ENCODE measurements at places on chromosomes 11 and 22.
A peak's percentile ranks its signal among the peaks of the same experiment; 100 is the strongest.

GRCh38 chr11:67024410-67024809 is 1.5 kb downstream of the SYT12 start:
- DNase-seq: no peak

GRCh38 chr22:33324228-33324627 is 266.0 kb upstream of the SYN3 start:
- DNase-seq: no peak

- DNase-seq: no peak
These were observed 58.6 kb upstream of the PRDM11 start for GRCh38 chr11:45087900-45088160.

GRCh38 chr11:133928628-133929059 is 28.1 kb downstream of the IGSF9B start:
- peak; percentile 43 for DNase-seq

- DNase-seq: no peak
These were observed 12.7 kb downstream of the ROBO4 start for GRCh38 chr11:124884869-124885479.

- DNase-seq: no peak
These were observed 98.0 kb upstream of the SOX6 start for GRCh38 chr11:16454289-16454863.

DNA sequence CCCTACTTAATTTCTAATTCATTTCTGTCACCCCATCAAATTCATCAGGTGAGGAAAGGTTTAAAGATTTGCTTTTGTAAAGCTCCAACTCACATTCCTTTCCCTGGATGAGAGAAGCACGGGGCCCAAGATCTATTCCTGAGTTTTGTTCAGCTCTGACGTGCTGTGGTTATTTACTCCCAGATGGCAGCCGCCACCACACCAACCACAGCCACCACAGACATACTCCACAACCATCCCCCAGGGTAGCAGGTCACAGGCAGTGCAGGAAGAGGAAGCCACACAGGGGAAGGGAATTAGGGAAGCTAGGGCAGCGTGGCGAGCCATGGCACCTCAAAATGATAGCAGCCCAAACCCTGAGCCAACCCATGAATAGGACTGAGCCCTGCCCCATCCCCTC is 63.5 kb upstream of the CSNK2A3 start:
- no peak for DNase-seq

DNA sequence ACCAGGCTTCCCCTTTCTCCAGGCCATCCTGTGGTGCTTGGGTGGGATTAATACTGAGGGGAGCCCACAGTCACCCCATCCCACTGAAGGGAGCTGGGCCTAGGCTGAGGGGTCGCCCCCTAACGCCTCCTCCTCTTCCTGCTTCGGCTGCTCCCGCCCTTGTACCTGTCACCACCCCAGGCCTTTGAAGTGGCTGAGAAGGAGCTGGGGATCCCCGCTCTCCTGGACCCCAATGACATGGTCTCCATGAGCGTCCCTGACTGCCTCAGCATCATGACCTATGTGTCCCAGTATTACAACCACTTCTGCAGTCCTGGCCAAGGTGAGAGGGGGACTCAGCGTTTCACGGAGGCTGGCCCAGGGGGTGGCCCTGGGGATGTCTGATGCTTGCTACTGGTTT is 6.1 kb downstream of the MICALL1 start:
- no peak for DNase-seq

DNA sequence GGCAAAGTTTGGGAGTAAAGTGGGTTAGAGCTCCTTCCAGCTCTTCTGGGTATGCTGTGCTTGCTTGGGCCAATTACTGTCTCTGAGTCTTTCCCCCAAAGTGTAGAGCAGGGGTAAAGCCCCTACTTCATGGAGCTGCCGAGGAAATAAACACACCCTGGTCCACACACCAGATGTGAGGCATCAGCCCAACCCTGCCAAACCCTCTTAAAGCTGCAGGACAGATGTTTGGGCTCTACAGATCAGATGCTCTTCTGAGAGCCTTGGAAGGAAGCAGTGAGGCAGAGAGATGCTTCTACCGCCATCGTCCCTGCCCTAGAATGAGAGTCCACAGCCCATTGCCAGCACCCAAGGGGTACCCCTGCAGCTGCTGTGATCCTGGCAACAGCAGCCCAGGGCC is 64.7 kb downstream of the ELFN2 start:
- DNase-seq: no peak

- DNase-seq: no peak
These were observed 45.2 kb downstream of the LRP5 start for GRCh38 chr11:68357568-68357967.

DNA sequence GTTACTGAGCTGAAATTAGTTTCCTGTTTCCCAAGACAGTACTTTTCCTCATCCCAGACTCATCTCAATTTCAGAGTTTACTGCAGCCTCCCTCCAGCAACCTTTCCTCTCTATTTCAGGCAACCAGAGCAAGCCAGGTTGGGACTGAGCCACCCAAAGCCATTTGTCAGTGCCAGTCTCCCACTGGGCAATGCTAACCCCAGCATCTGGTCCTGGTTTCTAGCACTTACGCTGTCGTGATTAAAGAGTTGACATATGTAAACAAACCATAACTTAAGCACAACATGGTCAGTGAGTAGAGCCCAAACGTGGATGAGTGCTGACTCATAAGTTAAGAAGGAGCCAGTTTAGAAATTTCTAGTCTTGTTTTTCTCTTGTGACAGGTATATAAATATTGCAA is 119.6 kb upstream of the BLID start:
- DNase-seq: no peak

DNA sequence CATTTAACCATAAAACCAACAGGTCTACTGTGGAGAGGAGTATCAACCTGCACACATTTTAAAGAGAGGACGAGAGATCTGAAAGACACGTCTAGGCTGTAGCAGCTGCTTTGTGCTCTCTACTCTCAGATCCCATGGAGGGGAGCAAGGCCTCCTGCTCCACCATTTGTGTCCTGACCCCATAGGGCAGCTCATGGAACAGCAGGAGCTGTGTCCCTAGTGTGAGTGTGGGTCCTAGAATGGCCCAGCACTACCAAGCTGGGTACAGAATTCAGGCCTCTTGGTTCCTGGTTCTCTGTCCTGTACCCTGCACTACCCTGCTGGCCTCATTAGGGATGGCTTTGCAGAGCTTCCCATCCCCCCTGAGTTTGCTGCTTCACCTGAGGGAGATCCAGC is 76.5 kb downstream of the DHCR7 start:
- no peak for DNase-seq

- peak; percentile 89 for DNase-seq
These were observed 452 bp upstream of the ATXN10 start for GRCh38 chr22:45670981-45671782.

DNA sequence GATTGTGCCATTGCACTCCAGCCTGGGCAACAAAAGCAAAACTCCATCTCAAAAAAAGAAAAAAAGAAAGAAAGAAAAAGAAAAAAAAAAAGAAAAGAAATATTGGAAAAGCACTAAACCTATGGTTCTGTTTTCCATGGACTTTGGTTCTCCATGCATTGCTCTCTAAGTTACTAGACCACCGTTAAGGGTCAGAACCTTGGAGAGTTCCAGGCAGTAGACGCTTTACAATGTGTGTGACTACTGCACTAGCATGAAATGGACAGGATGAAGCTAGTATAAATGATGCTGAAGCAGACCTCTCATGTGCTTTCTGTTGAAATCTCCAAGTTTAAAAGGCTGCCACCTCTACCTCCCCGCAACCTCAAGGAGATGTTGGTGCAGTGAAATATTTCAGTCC is 63.5 kb downstream of the SIK2 start:
- no peak for DNase-seq

DNA sequence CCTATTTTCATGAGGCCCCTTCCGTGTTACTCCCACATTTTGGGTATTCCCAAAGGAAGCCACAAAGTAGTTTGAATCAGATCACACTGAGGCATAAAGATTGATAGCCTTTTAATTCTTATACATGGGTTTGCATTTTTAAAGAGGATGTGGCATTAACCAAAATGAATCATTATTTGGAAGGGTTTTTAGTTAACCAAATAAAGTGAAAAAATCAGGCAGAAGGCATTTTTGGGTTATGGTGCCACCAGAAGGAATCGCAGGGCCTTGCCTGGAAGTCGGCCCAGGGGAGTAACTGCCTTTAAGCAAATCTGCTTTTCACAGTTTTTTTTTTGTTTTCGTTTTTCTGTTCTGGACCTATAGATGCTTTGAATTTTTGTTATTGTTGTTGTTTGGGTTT is 55.4 kb downstream of the HSD17B12 start:
- DNase-seq: no peak

DNA sequence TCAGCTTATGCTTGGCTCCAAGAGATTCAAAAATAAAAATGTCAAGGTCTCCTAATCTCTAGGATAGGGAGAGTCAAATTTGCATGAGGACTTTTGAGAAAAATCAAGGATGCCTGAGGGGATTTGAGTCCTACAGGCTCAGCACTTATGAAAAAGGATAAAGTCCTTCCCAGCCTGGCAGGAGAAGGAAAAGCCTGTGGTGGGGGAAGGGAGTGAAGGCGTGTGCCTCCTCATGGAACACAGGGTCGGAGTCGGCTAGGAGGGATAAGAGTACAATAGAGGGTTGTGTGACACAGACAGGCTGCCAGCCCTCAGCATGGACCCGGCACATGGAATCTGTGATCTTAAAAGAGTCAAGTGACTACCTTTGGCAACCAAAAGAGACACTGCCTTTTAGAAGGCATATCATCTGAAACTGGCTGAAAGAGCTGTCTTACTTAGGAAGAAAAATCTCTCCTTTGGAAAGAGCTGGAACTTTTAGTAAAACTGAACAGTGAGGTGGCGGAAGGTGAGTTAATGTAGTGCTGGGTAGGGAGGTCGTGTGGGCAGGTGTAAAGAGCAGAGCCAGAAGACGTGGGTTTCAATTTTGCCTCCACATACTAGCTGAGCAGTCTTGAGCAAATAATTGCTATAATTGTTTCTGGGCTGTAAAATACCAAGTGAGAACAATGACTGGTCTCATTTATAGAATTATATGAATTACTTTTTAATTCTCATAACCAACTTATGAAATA is 58.8 kb upstream of the RDX start:
- peak; percentile 50 for DNase-seq

DNA sequence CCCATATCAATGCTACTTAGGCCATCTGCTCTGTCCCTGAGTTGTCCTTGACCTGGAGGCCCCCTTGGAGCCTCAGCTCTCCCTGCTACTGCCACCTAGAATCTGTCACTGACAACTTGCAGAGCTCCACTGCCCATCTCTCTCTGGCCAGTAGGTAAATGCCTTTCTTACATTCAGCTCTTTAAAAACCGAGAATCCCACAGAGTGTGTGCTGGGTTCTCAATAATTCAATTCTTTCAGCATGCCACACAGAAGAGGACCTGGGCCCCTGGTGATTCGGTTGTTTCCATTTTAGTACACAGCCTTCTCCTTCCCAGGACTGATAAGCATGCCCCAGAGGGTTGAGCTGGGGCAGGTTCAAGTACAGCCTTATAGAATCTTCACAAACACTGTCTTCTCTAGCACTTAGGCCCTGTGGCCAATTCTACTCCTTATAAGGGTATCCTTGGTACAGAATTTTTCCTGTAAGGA is 22.0 kb upstream of the IPO7 start:
- DNase-seq: peak; percentile 83

DNA sequence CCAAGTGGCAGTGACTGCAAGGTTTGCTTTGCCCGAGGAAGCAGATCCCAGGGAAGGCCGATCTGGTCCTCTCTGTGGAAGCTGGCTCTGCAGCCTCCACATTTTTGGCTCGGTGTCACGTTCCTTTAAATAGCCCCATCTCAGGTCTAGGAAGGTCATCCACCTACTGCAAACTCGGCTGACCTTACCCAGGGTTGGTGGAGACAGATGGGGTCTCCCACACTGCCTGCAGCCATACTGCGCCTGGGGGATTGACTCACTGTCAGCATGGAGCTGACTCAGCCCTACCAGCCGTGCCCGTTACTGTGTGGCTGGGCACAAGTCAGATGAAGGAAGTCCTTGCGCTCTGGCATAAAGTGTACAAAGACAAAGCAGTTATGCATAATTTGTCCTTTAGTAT is 16.9 kb downstream of the CDPF1 start:
- DNase-seq: no peak

DNA sequence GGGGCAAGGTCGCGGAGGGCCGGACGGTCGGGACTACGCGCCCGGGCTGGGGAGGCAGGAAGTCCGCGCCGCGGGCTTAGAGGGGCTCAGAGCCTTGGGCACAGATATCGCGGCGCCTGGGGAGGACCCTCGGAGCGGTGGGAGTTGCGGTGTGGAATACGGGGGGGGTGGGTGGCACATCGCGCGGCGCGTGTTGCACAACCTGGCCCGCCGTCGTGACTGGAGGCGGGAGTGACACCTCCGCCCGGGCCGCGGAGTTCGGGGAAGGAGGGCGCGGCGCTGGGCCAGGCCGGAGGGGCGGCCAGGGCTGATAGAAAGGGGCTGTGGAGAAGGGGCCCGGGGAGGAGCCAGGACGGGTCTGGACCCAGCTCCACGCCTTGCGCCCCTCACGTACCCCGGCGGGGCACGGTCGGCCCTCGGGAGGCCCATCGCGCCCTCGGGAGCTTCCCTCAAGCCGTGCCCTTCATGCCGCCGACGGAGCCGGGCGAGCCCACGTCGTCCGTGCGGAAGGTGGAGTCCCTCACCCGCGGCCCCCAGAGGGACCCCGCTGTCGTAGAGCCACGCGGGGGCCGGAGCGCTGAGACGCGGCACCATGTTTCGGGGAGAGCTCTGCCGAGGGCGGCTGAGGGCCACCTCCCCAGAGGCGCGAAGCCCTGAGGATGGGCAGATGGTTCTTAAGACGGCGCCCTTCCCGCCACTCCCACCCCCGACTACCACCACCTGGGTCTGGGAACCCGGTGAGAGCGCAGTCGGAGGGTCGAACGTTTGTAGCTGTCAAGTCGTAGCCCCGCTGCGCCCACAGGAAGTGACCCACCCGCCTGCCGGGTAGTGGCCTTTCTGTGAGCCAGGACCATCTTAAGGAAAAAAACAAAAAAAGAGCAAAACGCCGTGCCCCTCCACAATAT is 729 bp downstream of the IL17RA start:
- no peak for DNase-seq

- DNase-seq: no peak
These were observed 119.0 kb upstream of the TP53AIP1 start for GRCh38 chr11:129061492-129062230.

DNA sequence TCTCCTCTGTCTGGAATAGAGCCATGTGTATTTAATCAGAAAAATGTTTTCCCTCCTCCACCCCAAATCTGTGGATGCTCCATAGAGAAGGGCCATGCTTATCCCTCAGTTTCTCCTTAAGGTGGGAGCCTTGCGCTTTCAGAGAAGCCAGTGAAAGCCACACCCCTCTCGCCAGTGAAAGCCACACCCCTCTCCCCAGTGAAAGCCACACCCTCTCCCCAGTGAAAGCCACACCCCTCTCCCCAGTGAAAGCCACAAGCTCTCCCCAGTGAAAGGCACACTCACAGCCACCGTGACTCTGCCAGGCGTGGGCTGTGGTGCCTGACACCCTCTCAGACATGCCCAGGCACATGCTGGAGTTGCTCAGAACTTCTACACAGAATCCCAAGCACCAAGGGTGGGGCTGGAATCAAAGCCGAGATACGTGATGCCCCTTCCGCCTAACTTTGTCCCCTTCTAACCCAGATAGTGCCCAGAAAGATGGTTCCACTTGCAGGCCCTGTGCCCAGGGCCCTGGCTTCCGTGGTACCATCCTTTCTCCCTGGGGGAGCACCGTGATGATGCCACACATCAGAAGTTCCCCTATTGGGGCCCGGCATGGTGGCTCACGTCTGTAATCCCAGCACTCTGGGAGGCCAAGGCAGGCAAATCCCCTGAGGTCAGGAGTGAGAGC is 16.5 kb upstream of the PRR5 start:
- DNase-seq: peak; percentile 82

GRCh38 chr22:35663371-35663770 is 15.1 kb downstream of the APOL6 start:
- no peak for DNase-seq

Measured in WERI-Rb-1 (cell line).